ENCODE measurements at places on chromosomes 4 and X.

GRCh38 chr4:81366779-81367178 lies 104.9 kb downstream of the RASGEF1B start:
- DNase-seq: no peak

DNA sequence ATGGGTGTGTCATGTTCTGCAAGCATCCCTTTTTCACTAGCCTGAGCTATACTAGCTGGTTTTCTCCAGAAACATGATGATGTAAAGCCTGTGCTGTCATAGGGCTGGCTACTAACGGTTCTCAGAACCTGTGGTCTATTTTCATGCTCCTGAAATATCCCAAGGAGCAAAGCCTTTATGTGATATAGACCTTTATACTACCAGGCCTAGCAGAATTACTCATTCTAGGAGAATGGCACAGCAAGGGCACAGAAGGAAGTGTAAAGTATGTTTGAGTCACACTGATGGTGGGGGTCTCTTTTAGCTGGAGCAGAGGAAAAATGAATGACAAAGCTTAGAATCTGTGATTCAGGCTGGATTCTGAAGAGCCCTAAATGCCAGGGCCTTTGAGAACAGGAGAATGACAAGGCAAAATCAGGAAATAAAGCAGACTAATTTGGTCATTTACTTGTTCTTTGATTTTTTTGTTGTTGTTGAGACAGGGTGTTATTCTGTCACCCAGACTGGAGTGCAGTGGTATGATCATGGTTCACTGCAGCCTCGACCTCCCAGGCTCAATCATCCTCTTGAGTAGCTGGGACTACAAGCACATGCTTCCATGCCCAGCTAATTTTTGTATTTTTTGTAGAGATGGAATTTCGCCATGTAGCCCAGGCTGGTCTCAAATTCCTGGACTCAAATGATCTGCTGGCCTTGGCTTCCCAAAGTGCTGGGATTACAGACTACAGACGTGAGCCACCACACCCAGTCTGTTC lies 11.8 kb downstream of the TCEAL1 start:
- no peak for DNase-seq

DNA sequence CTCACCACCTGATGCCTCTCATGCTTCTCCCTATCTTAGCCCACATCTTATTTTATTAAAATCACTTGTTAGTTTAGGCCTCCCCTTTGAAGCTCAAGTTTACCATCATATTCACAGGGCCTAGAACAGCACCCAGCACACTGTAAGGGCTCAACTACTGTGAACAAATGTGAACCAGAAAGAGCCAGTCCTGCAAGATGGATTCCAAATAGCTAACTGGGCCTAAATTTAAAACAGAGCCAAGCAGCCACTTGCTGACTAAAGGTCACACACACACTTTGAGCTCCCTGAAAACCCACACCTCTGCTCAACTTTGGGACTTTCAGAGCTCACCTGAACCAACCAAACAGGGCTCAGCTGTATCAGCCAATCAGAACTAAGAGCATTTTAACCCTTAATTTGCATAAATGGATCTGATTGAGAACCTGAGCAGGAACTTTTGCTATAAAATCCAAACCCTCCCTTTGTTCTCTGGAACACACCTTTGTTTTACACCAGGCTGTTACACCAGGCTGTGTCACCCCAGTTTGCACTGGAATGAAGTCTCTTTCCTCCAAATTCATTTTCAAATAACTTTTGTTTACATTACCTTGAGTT lies 62.1 kb upstream of the EXOC1L start:
- no peak for DNase-seq

- no peak for DNase-seq
Observed at GRCh38 chr4:8832113-8832915, 39.3 kb downstream of the HMX1 start.

GRCh38 chrX:29447867-29448266 lies 767.5 kb upstream of the MAGEB2 start:
- no peak for DNase-seq

DNA sequence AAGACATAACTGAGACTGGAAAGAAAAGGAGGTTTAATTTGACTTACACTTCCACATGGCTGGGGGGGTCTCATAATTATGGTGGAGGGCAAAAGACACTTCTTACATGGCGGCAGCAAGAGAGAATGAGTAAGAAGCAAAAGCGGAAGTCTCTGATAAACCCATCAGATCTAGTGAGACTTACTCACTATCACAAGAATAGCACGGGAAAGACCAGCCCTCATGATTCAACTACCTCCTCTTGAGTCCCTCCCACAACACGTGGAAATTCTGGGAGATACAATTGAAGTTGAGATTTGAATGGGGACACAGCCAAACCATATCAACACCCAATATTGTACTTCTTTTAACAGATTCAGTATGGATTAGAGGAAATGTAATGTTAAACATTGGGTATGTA lies 646.6 kb downstream of the ANKRD50 start:
- no peak for DNase-seq

- DNase-seq: no peak
Observed at GRCh38 chr4:121376556-121376955, 4.3 kb downstream of the QRFPR start.

GRCh38 chr4:146179784-146180370 lies 4.4 kb downstream of the LSM6 start:
- DNase-seq: no peak

DNA sequence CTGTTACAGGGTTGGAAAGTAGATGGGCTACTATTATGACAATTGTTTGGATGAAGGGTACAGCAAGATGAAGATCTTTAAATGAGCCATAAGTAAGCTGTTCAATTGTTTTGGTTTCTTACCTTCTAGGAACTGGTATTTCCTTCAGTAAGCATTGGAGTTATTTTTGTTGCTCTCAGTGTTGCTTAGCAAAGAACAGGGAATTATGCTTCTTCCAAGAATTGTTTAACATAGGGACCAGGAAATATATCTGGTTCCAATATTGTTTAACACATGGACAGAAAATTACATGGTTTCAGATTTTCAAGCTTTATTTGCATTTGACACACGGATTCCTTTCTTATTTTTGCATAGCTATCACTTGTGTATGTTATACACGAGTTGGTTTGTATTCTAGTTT lies 1999.0 kb downstream of the ARAP2 start:
- no peak for DNase-seq

DNA sequence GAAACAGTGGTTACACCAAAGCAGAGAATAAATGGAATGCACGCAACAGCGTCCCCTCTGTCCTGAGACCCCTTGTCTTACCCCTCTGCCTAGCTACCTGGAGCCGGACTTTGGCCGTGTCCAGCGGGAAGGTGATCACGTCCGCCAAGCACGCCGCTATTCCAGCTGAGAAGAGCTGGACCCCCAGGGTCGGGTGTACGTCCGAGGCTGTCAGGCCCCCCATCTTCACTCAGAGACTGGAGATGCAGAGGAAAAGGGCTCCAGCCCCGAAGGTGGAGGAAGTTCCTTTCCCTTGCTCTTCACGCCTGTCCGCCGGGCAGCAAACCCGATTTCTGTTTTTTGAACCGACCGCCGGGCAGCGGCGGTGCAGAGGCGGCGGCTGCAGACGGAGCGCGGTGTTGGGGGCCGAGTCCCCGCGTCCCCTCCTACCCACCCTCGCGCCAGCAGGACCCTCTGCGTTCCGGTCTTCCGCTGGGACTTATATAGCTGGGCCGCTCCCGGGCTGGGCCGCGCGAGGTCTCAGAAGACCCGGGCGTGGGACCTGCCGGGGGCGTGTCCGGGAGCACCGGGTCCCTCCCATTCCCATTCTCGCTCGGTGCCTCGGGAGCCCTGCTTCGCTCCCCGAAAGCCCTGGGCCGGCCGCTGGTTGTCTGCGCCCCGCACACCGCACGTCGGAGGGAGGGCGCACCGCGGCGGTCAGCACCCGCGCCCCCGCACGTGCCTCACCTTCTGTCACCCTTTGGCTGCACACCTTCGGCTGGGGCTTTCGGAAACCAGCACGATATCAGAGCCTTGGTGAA lies at the start of gene UCP1:
UCP1 (minus strand) TSS at position 455 of the 800 bp plus-strand sequence; CDS start at position 223, 232 bp downstream.
- DNase-seq: no peak

DNA sequence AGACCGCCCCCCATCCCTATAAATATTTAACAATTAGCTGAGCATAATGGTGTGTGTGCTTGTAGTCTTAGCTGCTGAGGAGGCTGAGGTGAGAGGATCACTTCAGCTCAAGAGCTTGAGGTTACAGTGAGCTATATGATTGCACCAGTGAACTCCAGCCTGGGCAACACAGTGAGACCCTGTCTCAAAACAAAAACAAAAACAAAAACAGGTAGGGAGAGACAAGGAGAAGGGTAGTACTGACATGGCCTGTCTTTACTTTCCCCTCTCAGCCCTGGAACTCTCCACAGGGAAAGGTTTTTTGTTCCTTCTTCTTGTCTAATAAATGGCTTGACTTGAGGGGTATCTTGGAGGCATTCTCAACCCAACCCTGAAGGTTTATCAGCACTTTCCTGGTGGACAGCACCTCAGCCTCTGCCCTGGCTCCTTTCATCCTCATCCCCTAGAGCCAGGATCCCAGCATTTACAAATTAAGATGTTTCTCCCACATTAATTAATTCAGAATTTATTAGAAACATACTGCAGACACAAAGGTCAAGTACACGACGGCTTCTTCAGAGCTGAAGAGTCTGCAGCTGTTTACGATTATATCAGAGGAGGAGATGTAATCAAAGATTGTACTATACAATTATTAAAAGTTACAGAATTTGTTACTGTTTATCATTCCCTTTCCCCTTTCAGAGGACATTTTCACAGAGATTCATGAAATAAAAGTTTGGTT lies 131.8 kb downstream of the AFF1 start:
- DNase-seq: no peak

DNA sequence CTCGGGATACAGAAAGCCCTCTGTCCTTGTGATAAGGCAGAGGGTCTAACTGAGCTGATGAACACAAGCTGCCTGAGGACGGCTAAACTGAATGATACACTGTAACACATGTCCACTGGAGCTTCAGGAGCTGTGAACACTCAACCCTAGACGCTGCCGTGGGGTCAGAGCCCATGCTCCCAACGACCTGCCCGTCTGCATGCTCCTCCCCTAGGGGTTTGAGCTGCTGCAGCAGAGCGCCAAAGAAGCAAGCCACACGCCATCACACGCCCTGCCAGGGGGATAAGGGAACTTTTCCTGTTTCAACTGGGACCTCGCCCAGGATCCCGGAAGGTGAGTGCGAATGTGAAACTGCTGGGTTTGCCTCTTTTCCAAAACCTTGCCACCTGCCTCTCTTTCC lies 361.8 kb downstream of the FAT4 start:
- DNase-seq: no peak

DNA sequence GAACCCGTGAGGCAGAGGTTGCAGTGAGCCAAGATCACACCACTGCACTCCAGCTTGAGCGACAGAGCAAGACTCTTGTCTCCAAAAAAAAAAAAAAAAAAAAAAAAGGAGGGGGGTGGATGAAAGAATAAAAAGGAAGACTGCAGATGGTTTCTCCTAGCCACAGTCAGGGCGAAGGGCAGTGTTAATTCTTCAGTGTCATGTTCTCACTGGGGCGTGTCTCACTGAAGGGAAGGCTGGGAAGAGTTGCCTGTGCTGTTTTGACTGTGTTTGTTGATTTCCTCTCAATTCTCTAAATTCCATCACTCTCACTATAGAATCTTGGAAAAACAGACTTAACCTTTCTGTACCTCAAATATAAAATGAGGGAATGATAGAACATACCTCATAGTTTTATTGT lies 71.6 kb upstream of the DHX15 start:
- no peak for DNase-seq

GRCh38 chr4:56183344-56183959 lies 203.8 kb downstream of the AASDH start:
- DNase-seq: no peak

DNA sequence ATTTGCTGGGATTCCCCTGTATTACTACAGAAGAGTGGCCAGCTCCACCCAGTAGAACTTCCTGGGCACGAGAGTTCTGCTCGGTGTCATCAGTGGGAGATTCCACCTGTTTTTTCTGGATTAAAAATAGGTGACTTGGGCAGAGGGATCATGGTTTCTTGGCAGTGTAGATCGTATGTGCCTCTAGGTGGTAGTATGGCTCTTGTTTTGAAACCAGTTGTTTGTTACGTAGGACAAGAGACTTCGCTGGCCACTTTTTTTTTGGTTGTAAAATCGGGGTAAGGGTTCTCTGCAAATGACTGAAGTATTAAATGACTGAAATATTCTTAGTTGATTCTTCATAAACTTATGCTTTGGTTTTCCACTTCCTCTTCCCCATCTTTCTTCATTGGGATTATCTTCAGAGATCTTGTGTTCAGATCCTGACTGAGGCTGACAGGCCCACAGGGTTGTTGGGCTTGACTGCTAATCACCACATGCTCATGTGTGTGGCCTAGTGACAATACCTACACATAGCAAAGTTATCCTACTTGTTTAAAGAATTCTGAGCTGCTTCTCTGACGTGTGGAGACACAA lies 43.8 kb upstream of the WDR1 start:
- DNase-seq: no peak

GRCh38 chr4:20890761-20891160 lies 190.5 kb downstream of the PACRGL start:
- no peak for DNase-seq

- DNase-seq: no peak
Observed at GRCh38 chr4:137981277-137981676, 260.9 kb downstream of the SLC7A11 start.

DNA sequence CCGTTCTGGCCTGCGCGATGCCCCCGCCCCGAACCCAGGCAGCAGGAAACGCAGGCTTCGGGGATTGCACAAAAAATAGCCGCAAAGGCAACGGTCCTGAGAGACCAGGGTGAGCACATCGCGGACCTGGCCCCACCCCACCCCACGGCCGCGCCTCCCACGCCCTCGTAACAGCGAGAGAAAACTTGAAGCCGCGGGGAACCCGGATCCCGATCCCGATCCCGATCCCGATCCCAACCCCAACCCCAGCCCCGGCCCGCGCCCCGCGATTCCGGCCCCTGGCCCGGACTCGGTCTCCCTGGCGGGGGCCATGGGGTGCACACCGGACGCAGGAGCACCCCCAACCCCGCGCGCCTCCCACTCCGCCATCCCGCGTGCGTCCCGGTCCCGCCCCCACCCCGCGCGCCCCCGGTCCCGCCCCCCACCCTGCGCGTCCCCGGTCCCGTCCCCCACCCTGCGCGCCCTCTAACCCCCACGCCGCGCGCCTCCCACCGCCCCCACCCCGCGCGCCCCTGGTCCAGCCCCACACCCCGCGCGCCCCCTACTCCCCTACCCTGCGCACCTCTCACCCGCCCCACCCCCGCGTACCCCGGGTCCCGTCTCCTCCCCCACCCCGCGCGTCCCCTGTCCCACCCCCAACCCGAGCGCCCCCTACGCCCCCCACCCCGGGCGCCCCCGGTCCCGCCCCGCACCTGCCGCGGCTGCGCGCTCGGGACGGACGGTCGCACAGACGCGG lies 29.0 kb downstream of the NOP14 start:
- no peak for DNase-seq

- DNase-seq: no peak
Observed at GRCh38 chr4:73847526-73848182, 5.4 kb upstream of the PF4V1 start.

GRCh38 chrX:110097920-110098319 lies 95.0 kb downstream of the TMEM164 start:
- DNase-seq: no peak

DNA sequence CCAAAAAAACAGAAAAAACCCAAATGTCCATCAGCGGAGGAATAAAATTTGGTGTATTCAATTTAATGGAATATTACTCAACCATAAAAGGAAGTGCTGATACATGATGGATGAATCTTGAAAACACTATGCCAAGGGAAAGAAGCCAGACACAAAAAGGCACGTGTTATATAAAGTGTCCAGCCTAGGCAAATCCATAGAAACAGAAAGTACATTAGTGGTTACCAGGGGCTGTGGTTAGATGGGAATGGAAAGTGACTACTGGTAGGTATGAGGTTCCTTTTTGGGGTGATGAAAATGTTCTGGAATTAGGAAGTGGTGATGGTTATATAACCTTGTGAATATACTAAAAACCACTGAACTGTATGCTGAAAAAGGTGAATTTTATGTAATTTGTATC lies 3.5 kb upstream of the CDKL2 start:
- no peak for DNase-seq

GRCh38 chr4:176593943-176594342 lies 198.8 kb downstream of the VEGFC start:
- DNase-seq: no peak

Data from cerebellar nuclear complex (tissue), 1 donor.